ENCODE measurements at places on chromosomes 13 and 19. TPM values are rescaled to one million over a fixed set of nuclear protein-coding genes. Genes with fewer than 3 reads are reported as not detected.

- DNase-seq, result no peak
These were observed 533 bp downstream of the ZNF544 start for GRCh38 chr19:58229255-58229639.

Gene TSSK6
- 3.6 TPM for total RNA-seq

GRCh38 chr13:32261567-32261966 lies 53.6 kb downstream of the ZAR1L start:
- peak; percentile 61 for DNase-seq

GRCh38 chr19:42295831-42296525 lies 6.0 kb upstream of the PRR19 start:
- peak; percentile 99 for DNase-seq
